Fibroblast of skin of right quadriceps (primary cell): ENCODE measurements at places on chromosomes 6 and 20.

GRCh38 chr6:114253431-114253830, 89.4 kb downstream of the HS3ST5 start:
- DNase-seq = no peak

DNA sequence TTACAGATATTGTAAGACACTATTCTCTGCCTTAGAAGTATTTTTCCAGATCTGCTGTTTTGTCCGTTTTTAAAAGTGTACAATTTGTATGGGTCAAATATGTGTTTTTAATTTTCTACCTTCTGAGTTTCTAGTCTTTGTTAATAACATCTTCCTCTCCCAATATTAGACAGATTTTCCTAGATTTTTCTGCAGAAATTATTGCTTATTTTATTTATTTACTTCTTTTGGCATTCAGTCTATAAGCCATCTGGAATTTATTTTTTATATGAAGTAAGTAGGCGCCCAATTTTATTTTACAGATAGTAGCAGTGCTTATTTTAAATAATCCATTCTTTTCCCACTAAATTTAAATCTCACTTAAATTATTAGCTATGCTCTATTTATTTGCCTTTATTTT, 103.1 kb upstream of the PLEKHG1 start:
- DNase-seq = no peak

- DNase-seq = no peak
Observed at GRCh38 chr6:11386726-11387125, 150.8 kb upstream of the TMEM170B start.

GRCh38 chr6:30100585-30101443, 12.1 kb downstream of the TRIM31 start:
- DNase-seq = no peak

DNA sequence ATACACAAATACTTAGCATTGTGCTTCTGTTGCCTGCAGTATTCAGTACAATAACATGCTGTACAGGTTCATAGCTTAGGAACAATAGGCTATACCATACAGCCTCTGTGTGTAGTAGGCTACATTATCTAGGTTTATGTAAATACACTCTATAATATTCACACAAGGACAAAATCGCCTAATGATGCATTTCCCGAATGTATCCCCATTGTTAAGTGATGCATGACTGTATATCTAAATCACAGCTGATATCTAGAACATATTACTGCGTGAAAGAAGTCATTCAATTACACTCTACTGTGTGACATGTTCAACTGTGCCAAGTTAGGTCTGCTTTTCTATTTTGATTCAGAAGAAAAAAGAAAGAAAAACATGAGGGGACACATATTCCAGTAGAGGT, 633.5 kb downstream of the RFPL4B start:
- DNase-seq = no peak

DNA sequence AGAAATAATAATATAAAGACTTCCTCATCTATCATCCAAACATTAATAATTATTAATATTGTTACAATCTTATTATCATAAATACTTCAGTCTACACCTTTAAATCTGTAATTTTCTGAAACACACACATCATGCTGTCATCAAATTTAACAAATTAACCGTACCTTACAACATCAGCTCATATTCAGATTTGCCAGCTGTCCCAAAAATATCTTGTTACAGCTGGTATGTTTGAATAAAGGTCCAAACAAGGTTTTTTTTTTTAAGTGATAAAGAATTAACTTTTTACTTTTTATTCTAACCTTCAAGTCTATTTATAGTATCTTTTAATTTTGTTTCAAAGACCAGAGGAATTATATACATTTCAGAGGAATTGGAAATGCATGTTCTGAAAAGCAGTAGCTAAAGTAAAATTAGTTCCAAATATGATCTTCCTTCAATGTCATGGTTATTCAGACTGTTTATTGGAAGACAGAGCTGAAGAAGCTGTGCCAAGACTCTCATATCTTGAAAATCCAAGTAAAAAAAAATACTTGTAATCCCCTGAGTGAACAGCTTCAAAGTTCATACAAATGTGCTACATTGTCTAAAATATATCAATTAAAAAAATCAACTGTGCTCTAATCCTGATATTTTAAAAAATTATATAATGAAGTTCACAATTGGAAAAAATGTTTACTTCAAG, 161.7 kb upstream of the BMP5 start:
- DNase-seq = no peak

GRCh38 chr20:5095931-5096330, 23.8 kb downstream of the PCNA start:
- no peak for DNase-seq

GRCh38 chr6:31763619-31763940, 1.1 kb downstream of the SAPCD1 start:
- DNase-seq = peak; percentile 75

- DNase-seq = no peak
Observed at GRCh38 chr20:56590888-56591287, 38.2 kb upstream of the TFAP2C start.

- DNase-seq = no peak
Observed at GRCh38 chr6:32973144-32974015, 5.0 kb downstream of the BRD2 start.

GRCh38 chr6:144662812-144663365, 377.8 kb downstream of the UTRN start:
- no peak for DNase-seq

DNA sequence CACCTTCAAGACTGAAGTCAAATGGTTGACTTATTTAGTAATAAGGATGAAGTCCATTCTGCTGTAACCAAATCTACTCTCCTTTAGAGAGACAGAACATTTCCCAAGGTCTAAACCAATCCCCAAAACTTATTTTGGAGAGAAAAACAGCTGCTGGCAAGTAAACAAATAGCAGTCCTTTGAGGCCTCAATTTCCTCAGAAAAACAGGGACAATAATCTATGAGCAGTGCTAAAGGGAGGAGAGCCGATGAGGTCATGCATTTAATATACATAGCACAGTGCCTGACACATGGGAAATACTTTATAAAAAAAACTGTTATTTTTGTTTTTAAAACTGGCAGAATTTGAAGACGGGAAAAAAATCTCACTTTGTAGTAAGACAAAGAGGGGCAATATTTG, 526.0 kb downstream of the EPM2A start:
- DNase-seq = no peak

DNA sequence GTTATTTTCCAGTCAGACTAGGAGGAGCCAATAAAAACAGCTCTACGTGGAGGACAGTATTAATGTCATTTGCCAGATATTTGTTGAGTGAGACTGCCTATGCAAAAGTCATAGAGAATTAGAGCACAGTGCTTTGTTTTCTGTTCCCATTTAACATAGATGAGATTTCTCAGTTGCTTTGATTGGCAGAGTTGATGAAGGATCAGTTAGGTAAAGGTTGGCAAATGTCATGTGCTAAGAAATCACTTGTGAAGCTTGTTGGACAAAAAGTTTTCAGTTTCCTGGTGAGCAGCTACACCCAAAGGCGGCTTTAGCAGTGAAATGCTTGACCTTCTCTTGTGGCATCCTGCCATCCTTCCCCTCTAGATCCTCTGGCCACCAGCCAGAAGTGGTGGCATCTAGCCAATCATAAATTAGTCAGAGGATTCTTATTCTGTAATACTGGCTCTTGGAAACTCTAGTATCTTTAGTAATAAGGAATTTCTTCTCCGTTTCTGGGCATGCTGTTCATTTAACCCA, 37.0 kb downstream of the BCKDHB start:
- peak; percentile 90 for DNase-seq

- DNase-seq = no peak
Observed at GRCh38 chr6:111623046-111623718, 17.5 kb upstream of the TRAF3IP2 start.

- DNase-seq = peak; percentile 20
Observed at GRCh38 chr6:110255211-110255750, 75.1 kb downstream of the CDC40 start.

DNA sequence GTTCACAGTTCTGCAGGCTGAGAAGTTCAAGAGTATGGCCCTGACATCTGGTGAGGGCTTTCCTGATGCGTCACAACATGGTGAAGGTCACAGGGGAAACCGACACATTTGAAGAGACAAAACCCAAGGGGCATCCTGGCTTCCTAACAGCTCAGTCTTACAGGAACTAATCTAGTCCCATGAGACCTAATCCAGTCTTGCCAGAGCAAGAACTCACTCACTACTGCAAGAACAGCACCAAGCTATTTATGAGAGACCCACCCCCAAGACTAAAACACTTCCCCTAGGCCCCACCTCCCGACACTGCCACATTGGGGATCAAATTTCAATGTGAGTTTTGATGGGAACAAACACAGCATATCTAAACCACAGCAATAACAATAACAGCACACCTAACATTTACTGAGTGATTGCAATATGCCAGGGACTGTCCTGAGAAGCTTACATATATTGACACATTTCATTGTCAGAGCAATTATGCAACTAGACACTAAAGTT, 46.6 kb downstream of the TPBG start:
- peak; percentile 69 for DNase-seq

DNA sequence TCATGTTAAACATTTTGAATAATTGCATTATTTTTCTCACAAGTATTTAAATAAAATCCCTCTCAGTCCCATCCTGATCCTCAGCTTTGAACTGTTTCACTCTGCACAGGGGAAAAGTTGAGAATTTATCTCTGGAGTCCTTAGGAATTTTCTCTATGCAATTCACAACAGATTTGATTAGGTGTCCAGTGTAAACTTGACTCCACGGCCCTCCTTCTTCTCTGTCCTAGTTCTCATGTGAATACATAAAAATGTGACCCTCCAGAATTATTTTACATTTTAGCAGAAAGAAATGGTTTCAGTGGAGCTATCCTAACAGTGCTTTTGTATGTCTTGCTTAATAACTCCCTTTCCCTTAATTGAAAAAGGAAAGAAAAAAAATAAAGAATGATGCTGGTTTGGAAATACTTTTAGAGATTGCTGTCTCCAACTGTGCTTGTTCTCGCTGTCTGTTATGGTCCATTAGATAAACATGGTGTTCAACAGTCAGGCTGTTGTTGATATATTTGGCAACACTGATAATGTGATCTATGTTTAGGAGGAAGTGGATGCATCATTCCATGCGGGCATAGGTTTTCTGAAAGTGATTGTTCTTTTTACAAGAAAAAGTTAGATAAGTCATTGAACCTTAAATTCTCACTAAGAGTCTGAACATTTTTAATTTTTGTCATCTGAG, 599.4 kb upstream of the CITED2 start:
- peak; percentile 73 for DNase-seq

DNA sequence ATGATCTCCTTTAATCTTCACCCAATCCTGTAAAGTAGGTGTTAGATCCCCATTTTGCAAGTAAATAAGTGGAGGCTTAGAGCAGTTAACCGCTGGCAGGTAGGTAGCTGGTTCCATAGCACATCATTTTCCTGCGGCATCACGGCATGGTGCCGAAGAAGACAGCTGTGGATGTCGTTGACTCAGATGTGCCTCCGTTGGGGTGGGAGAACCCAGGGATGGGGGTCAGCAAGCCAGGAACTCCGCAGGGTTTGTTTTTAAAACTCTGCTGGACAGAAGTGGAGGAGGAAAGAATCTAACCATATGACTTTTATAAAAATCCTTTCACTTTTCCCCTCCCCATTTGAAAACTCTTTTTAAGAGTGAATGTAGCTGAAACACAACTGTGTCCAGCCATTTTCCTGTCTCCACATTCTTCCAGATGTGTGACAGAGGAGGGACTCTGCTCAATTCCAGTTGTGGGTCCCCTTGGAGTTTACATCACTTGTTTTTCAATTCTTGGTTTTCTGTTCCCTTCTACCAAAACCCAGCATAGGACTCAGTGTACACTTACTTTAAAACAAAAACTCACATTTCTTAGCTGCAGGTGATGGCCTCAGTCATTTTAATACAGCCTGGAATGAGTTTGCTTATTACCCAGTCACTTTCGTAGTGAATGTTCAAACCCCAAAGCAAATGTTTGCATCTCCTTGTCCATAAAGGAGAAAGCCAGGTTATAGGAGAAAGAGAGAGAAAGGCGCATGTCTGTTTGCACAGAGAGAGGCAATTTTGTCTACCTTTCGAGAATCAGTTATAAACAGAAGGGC, 27.6 kb upstream of the PI16 start:
- no peak for DNase-seq

GRCh38 chr6:10589429-10589727, 68.2 kb downstream of the GCNT2 start:
- DNase-seq = no peak

DNA sequence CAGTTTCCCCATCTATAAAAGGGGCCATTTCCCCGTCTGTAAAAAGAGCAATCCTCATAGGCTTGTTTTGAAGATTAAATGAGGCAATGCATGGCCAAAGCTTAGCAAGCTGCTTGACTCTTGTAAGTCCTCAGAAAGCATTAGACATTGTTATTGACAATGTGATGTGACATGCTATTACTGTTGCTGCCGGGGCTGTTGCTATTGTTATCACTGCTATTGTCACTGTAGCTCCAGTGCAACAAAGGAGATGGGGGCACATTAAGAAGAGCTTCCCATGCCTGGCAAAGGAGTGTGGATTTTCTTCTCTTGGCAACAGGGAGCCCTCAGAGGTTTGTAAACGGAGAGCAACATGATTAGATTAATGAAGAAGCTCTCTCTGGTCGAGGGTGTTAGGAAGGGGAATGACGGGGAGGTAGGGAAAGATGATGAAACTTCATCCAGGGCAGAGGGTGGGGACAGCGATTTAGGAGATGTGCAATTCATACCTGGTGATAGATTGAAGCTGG, 33.1 kb upstream of the FAM83D start:
- DNase-seq = no peak

GRCh38 chr6:21808551-21809242, 215.1 kb downstream of the SOX4 start:
- peak; percentile 37 for DNase-seq

DNA sequence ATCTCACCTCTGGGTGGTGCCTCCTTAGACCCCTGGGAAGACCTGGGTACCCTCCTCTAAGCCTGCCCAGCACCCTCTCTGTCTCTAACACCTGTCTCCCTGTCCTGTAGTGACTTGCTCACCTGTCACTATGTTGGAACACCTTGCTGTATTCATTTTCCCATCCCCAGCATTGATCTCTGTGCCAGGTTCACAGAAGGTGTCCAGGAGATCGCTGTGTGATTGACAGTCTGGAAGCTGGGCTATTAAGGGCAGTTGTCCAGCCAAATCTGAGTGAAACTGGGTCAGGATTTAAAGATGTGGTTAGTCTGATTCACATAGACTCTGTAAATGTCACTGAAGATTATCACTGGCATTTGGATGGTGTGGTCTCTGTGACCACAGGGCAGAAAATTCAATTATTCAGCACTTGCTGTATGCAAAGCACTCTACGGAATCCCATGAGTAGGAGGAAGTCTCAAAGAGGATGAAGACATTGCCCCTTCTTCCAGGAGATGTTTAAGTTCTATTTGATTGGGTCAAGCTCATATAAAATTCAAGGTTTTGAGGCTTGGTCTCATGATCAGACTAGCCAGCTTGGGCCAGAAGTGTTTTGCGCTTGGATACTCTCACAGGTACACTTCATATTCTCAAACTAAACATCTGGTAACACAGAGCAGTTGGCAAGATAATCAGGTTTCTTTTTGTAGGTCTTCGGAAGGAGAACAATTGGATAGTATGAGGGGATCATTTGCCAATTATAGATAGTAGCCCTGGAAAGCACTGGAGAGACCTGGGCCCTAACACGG, 57.8 kb upstream of the TAGAP start:
- no peak for DNase-seq
